ENCODE measurements at places on chromosomes 6 and 20.

DNA sequence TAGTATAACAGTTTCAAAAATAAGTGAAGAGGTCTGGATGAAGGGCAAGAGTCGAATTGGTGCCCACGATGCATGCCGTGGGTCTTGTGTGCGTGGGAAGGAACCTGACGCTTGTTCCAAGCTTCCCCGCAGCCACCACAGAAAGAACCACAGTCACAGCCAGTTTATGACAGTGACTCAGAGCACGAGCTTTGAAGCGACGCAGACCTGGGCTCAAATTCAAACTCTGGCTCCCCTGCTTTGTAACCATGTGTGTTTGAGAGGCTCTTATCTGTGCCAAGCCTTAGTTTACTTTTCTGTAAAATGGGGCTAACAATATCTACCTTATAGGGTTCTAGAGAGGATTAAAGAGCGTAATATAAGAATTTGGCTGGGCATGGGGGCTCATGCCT, 65.5 kb downstream of the SYNJ2 start:
- DNase-seq = peak; percentile 59

DNA sequence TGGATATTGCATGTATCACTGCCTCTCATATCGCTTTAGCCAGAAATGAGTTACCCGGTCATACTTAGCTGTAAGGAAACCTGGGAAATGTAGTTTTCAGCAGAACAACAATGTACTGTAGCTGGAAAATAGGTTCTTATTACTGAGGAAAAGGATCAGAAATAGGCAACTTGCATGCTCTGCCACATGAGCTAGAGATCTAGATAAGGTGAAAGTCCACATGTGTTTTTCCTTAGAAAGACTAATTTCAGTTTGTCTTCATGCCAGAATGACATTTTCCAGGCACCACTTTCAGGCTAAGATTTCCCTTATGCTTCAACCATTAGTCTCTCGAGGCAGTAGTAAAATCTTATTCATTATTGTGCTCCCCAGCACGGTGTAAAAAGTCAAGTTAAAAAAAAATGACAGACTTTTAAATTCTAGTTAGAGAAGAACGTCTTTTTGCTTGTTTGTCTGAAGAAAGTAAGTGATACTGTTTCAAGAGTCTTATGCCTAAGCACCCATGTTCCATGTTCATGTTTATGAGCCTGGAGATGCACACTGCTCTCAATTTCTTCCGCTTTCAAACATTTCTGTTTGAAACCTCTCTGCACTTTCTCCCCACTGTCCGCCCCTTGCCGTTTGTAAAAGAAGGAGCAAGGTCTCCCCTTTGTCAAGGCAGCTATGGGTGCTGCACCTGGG, 67.6 kb downstream of the ZNF831 start:
- DNase-seq = no peak

- DNase-seq = no peak
Measured at GRCh38 chr6:6586671-6587526, 1.6 kb upstream of the LY86 start.

DNA sequence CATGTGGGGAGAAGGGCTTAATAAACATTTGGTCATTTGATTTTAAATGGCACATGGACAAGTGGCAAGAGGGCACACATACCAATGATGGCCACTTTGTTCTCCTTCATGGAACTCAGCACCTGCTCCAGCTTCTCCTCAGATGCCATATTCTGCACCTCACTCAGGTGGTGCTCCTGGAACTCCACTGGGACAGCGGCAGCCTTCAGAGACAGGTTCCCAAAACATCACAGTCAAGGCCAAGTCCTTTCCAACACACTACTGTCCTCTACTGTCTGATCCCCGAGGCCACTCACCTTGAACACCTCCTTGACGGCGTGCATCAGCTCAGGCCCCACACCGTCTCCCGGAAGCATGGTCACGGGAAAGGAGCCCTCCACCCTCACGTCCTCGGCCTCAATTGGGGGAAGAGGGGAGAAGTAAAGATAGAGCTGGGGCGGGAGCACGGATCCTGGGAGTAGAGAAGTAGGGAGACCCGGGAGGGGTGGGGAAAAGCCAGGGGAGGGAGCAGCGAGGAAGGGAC, 591 bp downstream of the IDH3B start:
- DNase-seq = no peak

All from IMR-90 (cell line).